Retinal pigment epithelial cell (primary cell): ENCODE measurements at places on chromosomes 12 and 14.
A peak's percentile ranks its signal among the peaks of the same experiment; 100 is the strongest.

GRCh38 chr14:78335531-78335930, 165.4 kb downstream of the NRXN3 start:
- no peak for DNase-seq

GRCh38 chr12:1604464-1604863, 10.1 kb upstream of the FBXL14 start:
- DNase-seq = no peak

- peak; percentile 41 for DNase-seq
Measured at GRCh38 chr14:31895206-31895605, 181.9 kb upstream of the ARHGAP5 start.

GRCh38 chr12:107847830-107848229, 73.3 kb downstream of the ASCL4 start:
- DNase-seq = no peak

DNA sequence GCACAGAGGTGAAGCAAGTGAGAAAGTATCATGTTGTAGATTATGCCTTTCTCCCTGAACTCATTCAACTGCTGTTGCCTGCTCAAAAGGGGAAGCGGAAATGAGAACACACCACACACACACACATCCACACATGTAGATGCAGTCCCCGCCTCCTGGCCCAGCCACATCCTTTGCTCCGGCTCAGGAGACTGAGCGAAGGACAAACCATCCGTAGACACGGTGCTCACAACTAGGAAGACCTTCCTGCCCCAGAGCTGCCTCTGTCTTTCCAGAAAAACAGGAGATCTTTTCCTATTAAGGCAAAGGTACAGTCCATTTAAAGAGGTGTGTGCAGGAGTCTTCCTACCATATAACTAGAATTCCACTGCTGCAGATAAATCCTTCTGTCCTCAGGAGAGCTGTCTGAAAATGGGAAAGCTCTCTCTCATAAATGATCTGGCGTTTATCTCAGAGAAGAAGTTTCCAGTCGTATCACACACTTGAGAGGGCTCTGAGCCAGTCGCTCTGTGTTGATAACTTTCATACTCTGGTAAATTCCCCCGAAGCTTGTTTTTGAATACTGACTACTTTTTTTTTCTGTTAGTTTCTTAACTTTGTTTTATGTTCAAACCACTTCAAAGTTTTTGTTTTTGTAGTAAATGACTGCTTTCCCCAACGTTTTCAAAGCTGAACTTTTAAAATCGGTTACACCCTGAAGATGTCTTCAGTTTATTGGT, at the start of gene TESPA1:
TESPA1 (minus strand) TSS at position 105 of the 719 bp plus-strand sequence. CDS start 10,200 bp downstream, outside the sequence.
- no peak for DNase-seq

DNA sequence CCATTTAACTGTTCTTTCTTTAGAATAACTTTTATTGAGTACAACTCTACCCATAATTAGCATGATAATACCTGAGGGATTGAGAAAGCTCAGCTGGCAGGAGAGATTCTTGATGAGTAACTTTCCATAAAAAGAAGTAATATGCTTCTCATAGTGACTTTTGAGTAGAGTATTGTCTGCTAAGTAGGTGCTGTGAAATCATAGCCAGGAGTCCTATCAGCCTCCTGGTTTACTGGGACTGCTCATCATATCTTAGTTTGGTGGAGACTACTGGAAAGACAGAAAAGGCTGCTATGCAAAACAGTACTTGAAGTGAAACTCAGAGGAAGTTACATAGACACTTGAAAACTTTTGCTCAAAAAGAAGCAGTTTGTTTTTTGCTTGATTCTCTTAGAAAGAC, 113.3 kb upstream of the ATP2B1 start:
- DNase-seq = no peak

DNA sequence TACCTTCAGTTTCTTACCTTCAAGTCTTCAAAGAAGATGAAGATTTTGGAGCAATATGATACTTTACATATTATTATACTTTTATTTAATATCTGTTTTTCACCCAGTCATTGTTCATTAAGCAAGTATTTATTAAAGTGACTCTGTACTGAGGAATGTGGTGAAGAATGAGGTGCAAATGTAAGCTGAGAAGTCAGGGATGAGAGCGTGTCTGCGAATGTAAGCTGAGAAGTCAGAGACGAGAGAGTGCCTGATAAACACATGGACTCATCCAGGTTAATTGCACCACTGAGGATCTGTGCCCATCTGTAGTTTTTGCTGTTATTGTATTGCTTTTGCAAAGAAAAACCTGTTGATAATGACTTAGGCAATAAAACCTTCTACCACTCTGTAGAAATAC, 211.9 kb upstream of the FAR2 start:
- DNase-seq = peak; percentile 36

GRCh38 chr14:97625477-97625876, 828.3 kb downstream of the VRK1 start:
- no peak for DNase-seq
